ENCODE measurements at places on chromosomes 5 and 9.

GRCh38 chr9:125141251-125141650 lies 2.1 kb downstream of the SCAI start:
- no peaks in the 10 kb centered on the region for H3K4me1 ChIP-seq
- DNase-seq, result no peak
- no peaks in the 10 kb centered on the region for H3K36me3 ChIP-seq
- no peak overlapping the region for H3K27ac ChIP-seq

GRCh38 chr5:136226401-136226800 lies 33.4 kb upstream of the SMIM32 start:
- H3K27ac ChIP-seq, result no peak overlapping the region
- no peaks in the 10 kb centered on the region for H3K4me1 ChIP-seq
- no peaks in the 10 kb centered on the region for H3K27me3 ChIP-seq
- no peak for DNase-seq
- H3K4me3 ChIP-seq, result no peak overlapping the region

DNA sequence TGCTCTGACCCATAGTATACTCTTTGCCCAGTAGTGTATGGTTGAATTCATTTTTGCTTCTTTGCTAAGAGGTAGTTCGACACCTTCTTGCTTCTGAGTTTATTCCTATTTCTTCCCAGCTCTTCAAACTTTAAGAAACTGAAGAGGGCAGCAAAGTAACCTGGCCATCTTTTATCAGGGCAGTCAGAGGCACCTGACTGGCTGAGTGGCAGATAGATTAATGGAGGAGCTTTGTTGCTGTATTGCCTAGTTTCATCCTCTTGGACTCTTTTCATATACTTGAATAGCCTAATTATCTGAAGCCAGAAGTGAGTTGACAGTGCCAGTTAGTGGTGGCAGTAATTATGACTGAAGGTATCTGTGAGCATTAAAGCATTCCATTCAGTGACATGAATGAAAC lies 82.5 kb downstream of the UHRF2 start:
- no peaks in the 10 kb centered on the region for H3K4me1 ChIP-seq
- H3K27me3 ChIP-seq, result no peaks in the 10 kb centered on the region
- no peak for DNase-seq
- no peak overlapping the region for H3K27ac ChIP-seq

DNA sequence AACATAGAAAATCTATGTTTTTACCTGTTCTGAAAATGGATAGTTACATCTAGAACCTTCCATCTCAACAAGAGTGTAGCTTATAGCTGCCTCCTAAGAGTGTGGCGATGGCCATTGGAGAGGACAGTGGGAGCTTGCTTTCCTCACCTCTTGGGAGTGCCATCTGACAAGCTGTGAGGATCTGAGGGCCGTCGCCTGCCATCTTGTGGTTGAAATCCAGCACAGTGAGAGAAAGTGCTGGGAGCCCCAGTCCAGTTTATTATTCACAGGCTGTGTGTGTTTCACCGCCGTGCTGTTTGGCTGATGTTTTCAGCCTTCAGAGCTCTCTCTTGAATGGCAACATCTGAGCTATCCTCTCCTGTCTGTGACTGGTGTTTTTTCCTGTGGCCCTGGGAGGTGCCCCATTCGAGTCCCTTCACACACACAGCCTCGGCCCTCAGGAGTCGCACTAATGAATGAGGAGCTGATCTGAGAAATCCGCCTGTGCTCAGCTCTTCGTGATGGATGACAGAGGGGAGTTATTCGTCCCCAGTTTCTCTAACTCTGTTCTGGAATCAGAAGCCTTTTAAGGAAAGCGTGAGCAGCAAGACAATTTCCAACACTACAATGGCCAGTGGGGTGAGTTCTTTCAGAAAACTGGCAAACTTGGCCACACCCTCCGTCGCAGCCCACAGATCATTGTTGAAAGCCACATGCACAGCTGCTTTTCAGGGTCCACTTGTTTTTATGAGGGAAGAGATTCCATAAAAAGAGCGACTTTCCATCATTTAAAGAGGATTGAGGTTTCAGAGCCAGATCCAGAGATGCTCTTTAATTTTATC lies 170.3 kb downstream of the PDZD2 start:
- no peak overlapping the region for H3K27ac ChIP-seq
- no peaks in the 10 kb centered on the region for H3K4me1 ChIP-seq
- no peaks in the 10 kb centered on the region for H3K36me3 ChIP-seq
- H3K4me3 ChIP-seq, result no peak overlapping the region

DNA sequence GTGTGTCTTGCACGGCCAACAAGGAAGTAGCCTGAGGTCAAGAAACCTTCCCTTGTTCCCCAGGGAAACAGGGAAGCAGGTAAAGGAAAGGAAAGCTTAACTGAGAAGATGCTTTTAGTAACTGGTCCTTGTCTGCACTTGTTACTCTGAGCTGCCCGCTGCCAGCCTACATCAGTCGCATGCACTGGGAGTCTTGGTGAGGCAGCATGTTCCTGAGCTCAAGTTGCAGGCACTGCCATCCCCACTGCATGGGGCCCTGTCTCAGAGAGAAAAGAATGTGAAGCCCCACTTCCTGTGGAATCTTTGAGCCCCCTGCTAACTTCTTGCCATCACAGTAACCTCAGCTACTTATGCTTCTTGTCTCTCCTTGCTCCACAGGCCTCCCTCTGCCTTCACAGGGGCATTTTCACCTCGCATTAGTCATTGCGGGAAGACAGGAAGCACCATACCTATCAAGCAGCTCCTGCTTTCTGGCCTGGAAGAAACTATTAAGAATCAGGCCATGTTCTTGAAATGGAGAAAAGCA lies 344.1 kb upstream of the ADAMTSL1 start:
- no peaks in the 10 kb centered on the region for H3K36me3 ChIP-seq
- no peak overlapping the region for H3K4me3 ChIP-seq
- no peak overlapping the region for H3K27ac ChIP-seq
- no peaks in the 10 kb centered on the region for H3K4me1 ChIP-seq
- no peak for DNase-seq

DNA sequence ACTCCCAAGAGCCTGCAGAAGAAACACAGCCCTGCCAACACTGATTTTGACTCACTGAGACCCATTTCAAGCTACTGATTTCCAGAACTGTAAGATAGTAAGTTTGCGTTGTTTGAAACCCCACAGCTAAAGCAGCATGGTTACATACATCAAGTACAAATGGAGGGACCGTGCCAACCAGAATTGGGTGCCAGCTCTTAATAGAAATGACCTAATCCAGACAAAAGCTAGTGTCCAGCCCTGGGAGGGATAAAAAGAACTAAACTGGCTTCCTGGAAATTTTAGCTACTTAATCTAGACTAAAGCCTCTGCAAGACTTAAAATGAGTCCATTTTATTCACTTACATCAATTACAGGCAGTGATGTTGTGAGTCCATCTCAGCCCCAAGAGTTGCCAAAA lies 122.6 kb downstream of the ADAMTS12 start:
- H3K27me3 ChIP-seq, result no peaks in the 10 kb centered on the region
- H3K36me3 ChIP-seq, result no peaks in the 10 kb centered on the region
- H3K27ac ChIP-seq, result no peak overlapping the region
- no peak for DNase-seq
- H3K4me1 ChIP-seq, result no peaks in the 10 kb centered on the region

GRCh38 chr9:123527981-123528380 lies 172.0 kb downstream of the CRB2 start:
- H3K4me3 ChIP-seq, result no peak overlapping the region
- no peaks in the 10 kb centered on the region for H3K4me1 ChIP-seq
- no peaks in the 10 kb centered on the region for H3K36me3 ChIP-seq
- H3K27ac ChIP-seq, result no peak overlapping the region
- H3K27me3 ChIP-seq, result no peaks in the 10 kb centered on the region

GRCh38 chr5:6868171-6868570 lies 154.9 kb downstream of the TENT4A start:
- no peak overlapping the region for H3K4me3 ChIP-seq
- no peak for DNase-seq
- no peaks in the 10 kb centered on the region for H3K27me3 ChIP-seq
- no peaks in the 10 kb centered on the region for H3K36me3 ChIP-seq

- H3K4me1 ChIP-seq, result no peaks in the 10 kb centered on the region
- no peak for DNase-seq
- H3K27ac ChIP-seq, result no peak overlapping the region
- H3K4me3 ChIP-seq, result no peak overlapping the region
- no peaks in the 10 kb centered on the region for H3K36me3 ChIP-seq
- no peaks in the 10 kb centered on the region for H3K27me3 ChIP-seq
Measured at GRCh38 chr5:54401515-54401914, 54.0 kb upstream of the HSPB3 start.

- no peak for DNase-seq
- no peak overlapping the region for H3K27ac ChIP-seq
- H3K4me3 ChIP-seq, result no peak overlapping the region
- H3K4me1 ChIP-seq, result peaks cover 10% of the 10 kb centered on the region
- H3K27me3 ChIP-seq, result no peaks in the 10 kb centered on the region
- H3K36me3 ChIP-seq, result no peaks in the 10 kb centered on the region
Measured at GRCh38 chr9:125461636-125462190, 200.1 kb downstream of the GAPVD1 start.

GRCh38 chr9:77679088-77679487 lies 31.0 kb upstream of the GNA14 start:
- H3K4me3 ChIP-seq, result no peak overlapping the region
- no peak for DNase-seq
- no peaks in the 10 kb centered on the region for H3K36me3 ChIP-seq
- H3K27me3 ChIP-seq, result no peaks in the 10 kb centered on the region
- H3K4me1 ChIP-seq, result no peaks in the 10 kb centered on the region

- H3K4me3 ChIP-seq, result no peak overlapping the region
- no peaks in the 10 kb centered on the region for H3K27me3 ChIP-seq
- DNase-seq, result no peak
- H3K27ac ChIP-seq, result no peak overlapping the region
- H3K4me1 ChIP-seq, result peaks cover 3% of the 10 kb centered on the region
Measured at GRCh38 chr9:131385296-131385695, 8.6 kb upstream of the PRRC2B start.

DNA sequence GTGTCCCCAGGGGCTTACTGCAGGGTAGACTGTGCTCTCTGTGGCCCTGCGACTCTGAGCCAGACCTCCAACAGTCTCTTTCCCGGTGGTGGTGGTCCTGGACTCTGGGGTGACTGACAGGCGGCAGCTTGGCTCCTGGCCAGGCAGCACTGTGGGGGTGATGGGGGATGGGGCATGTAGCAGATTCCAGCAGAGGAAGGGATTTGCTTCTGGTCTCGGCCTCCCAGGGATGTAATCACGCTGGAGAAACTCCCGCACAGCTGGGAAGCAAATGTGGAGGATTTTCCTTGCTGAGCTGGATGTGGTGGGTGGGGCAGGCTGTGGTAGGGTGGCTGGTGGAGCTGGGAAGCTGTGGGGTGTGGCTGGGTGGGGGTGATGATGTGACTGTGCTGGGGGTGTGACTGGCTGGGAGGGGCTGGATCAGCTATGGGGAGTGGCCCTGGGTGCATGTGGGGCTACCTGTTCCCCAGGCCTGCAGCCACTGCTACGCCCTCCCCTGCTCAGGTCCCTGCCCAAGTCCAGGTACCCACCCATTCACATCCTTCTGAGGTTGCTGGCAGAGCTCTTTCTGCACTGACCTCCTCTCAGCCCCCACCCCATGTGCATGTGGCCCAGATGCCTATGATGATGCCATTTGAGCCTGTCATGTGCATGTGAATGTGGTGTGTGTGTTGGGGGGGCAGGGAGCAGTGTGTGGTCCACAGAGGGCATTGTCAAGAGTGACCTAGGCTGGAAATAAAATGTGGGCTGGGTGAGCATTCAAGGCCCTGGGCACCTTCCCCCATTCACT lies 3.8 kb downstream of the NDST1 start:
- H3K27me3 ChIP-seq, result no peaks in the 10 kb centered on the region
- H3K36me3 ChIP-seq, result no peaks in the 10 kb centered on the region
- H3K4me3 ChIP-seq, result no peak overlapping the region

DNA sequence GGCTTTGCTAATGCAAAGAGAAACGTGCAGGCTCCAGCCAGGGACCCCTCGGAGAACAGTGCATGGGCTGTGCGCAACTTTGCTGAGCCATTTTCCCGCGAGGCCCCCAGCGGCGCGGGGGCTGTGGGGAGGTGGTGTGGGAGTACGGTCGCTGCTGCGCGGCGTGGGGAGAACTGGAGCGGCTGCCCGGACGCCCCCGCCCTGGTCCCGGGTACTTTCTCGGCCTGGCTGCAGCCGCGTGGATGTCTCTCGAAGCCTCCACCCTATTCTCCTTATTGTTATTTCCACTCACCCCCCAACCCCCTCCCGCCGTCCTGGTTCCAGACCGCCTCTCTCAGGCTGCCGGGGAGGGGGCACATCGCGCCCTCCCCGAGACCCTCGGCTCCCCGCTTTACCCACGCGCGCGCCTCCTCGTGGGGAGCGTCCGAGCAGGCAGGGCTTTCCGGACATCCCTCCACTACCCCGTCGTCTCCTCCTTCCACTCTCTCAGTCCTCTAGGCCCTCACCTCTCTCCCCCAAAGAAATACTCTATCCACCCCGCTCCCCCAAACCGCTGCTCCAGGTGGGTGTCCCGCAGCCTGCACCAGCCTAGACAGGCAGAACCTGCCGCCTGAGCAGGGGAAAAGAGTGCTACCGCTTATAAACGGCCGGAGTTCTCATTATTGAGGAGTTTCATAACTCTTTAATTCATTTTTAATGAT lies 68.6 kb upstream of the TBCA start:
- H3K36me3 ChIP-seq, result no peaks in the 10 kb centered on the region
- no peak overlapping the region for H3K27ac ChIP-seq

DNA sequence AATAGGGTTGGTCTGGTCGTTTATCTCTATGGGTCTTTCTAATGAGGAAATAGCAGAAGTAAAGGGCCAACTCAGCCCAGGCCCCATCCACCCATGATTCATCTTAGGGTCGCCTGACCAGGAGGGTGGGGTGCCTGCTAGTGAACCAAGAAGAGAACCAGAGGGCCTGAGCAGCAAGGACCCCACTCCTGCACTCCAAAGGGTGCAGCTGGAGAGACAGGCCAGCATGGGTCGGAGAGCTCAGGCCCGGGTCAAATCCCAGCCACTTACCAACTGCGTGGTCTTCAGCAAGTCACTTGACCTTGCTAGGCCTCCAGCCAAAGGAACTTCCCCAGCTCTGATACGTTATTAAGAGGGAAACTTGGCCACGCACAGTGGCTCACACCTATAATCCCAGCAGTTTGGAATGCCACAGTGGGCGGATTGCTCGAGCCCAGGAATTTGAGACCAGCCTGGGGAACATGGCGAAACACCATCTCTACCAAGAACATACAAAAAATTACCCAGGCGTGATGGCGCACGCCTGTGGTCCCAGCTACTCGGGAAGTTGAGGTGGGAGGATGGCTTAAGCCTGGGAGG lies 4.3 kb downstream of the BBLN start:
- H3K27me3 ChIP-seq, result no peaks in the 10 kb centered on the region
- DNase-seq, result no peak
- no peak overlapping the region for H3K27ac ChIP-seq
- H3K36me3 ChIP-seq, result no peaks in the 10 kb centered on the region
- no peak overlapping the region for H3K4me3 ChIP-seq
- no peaks in the 10 kb centered on the region for H3K4me1 ChIP-seq

DNA sequence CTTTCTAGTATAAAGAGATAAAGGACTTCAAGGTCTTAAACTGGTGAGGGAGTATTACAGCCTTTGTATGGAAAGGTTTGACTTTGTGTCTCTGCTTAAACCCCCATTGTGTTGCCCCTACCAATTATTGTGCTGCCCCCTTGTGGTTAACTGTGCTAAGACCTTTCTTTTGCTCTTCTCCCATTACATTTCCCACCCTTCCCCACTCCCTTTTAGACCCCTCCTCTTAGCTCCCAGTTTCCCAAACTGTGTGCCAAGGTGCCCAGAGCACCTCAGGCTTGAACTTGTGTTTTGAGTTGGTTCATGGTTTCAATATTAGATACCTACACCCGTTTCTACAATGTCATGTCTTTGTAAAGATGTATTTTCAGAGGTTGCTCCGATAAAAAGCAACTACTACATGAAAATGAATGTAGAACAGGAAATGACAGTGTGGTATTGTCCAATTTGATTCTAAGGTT lies 2.9 kb downstream of the JAK2 start:
- H3K27me3 ChIP-seq, result no peaks in the 10 kb centered on the region
- H3K4me1 ChIP-seq, result no peaks in the 10 kb centered on the region
- peak; percentile 55 for DNase-seq
- H3K4me3 ChIP-seq, result no peak overlapping the region
- H3K27ac ChIP-seq, result no peak overlapping the region
- no peaks in the 10 kb centered on the region for H3K36me3 ChIP-seq

Data from uterus (tissue), 4 donors.